Lung (tissue), 17 donors: ENCODE measurements at places on chromosomes 5 and 9. TPM values are rescaled to one million over a fixed set of nuclear protein-coding genes. Genes with fewer than 3 reads are reported as not detected.

The DCAF12 gene
- total RNA-seq: 53.1 TPM

The FOXD4L5 gene
- total RNA-seq: not detected

The GGTA1 gene
- 6.6 TPM for total RNA-seq

The BTNL3 gene
- total RNA-seq: not detected

The POU5F2 gene
- total RNA-seq: 2.0 TPM

The FIBCD1 gene
- total RNA-seq: 7.7 TPM

The ENG gene
- total RNA-seq: 182 TPM

The EXD3 gene
- 17.5 TPM for total RNA-seq

The TAF11L10 gene
- total RNA-seq: not detected

The SPINK14 gene
- total RNA-seq: not detected

The LARP1 gene
- total RNA-seq: 199 TPM

The PFN3 gene
- total RNA-seq: not detected

The TMC1 gene
- 0.21 TPM for total RNA-seq

The RLN1 gene
- not detected for total RNA-seq

The NRARP gene
- total RNA-seq: 5.2 TPM

The CCDC192 gene
- not detected for total RNA-seq

The NR4A3 gene
- 11.7 TPM for total RNA-seq

The CMYA5 gene
- 0.80 TPM for total RNA-seq

The NOL8 gene
- 26.8 TPM for total RNA-seq

The C9 gene
- total RNA-seq: 0.43 TPM

The NSG2 gene
- total RNA-seq: 1.6 TPM

The ZNF189 gene
- 34.1 TPM for total RNA-seq

The DOCK8 gene
- total RNA-seq: 24.5 TPM

The ACOT12 gene
- total RNA-seq: not detected

The TERT gene
- total RNA-seq: not detected

The RBM18 gene
- total RNA-seq: 15.4 TPM
